ENCODE measurements at places on chromosomes 2 and 18.

DNA sequence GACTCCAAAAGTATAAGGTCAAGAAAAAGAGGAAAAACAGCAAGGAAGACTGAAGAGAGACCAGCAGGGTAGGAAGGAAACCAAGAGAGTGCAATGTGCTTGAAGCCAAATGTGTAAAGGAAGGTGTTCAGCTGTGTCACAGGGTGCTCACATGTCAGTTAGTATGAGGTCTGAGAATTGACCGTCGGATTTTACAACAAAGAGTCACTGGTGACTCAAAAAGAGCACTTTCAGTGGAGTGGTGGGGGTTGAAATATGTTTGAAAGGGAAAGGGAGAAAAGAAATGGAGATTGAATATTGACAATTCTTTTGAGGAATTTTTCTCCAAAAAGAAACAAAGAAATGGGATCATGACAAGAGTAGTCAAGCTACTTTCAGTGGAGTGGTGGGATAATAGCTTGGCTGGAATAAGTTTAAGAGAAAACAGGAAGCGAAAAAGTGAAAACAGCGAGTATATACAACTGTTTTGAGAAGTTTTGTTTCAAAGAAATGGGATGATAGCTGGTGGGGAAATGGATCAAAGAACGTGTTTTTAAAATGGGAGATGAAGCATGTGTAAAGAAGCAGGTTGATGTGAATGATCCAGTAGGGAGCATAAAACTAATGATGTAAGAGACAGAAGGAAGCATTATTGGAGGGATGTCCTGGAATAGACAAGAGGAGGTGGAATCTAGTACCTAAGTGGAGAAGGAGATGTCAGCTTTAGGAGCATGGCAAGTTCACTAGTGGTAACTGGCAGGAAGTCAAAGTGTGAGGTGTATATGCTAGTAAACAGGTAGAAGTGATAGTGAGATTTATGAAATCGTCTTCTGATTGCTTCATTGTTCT, 3.6 kb upstream of the TSPYL6 start:
- no peak for DNase-seq

- DNase-seq: no peak
Observed at GRCh38 chr2:60621688-60622429, 68.4 kb upstream of the BCL11A start.

- no peak for DNase-seq
Observed at GRCh38 chr2:26658691-26659346, 17.7 kb upstream of the CIB4 start.

DNA sequence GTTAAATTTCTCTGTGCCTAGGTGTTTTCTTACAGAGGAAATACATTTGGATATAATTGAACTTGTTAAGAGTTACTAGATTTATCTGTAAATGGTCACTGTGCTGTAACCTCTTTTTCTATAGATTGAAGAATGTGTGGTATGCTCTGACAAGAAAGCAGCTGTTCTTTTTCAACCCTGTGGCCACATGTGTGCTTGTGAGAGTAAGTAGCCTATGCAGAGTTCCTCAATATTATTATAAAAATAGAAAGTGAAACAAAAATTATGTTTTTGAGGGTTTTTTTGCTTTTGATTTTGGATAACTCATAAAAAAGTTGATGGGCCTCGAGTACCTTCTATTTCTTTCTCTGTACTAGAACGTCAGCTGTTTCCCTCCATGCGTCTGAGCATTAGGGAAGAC, 112.4 kb downstream of the MIB1 start:
- DNase-seq: no peak

DNA sequence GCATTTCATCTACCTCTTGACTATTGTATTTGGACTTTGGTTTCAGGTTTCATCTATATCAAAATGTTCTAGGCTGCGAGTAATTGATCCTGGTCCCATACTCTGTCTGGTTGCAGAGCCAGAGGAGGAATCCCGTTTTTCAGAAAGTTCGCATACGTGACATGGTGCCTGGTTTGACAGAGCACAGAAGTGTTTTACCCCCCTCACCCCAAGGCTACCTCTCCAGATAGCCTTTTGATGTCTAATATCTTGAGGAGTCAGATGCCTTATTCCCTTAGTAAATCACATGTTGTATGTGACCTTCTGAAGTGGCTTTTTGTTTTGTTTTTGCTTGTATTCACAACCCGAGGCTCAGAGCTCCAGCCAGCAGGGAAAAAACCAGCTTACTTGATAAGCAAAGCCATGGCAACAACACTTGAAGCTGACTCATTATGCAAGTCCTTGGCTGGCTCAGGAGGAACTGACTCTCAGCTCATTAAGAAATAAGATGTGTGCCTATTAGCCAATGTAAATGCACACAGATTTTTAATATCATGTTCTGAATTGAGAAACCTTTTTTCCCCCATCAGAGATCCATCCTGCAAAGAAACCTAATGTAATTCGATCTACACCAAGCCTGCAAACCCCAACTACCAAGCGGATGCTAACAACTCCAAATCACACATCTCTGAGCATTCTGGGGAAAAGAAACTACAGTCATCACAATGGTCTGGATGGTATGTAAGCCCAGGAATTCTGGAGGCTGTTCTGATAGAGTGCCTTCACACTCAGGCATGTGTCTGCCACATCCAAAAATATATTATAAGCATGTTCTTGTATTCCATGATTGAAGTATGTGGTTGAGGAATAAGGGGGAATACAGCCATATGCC, 41.4 kb downstream of the OXER1 start:
- peak; percentile 72 for DNase-seq

- no peak for DNase-seq
Observed at GRCh38 chr2:79191081-79191480, 31.5 kb upstream of the REG3A start.

DNA sequence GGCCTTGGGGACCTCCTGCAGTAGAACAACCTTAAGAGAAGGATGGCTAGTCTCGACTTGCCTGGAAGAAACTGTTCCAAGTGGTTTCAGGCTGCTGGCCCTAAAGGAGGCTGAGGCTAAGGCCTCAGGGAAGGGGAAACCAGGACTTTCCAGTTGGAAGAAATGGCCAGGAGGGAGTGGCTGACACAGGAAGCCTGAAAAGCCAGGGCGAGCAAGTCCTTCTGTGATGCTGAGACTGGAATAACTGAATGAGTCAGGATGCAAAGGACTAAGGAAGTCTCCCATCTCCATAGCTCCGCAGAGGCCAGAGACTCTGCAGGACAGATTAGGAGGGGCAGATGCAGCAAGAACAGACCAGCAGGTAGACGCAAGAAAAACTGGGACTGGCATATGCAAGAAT, 7.4 kb downstream of the HTRA2 start:
- no peak for DNase-seq

Data from tibial artery (tissue), 4 donors.